ENCODE measurements at places on chromosomes 16 and 17.

DNA sequence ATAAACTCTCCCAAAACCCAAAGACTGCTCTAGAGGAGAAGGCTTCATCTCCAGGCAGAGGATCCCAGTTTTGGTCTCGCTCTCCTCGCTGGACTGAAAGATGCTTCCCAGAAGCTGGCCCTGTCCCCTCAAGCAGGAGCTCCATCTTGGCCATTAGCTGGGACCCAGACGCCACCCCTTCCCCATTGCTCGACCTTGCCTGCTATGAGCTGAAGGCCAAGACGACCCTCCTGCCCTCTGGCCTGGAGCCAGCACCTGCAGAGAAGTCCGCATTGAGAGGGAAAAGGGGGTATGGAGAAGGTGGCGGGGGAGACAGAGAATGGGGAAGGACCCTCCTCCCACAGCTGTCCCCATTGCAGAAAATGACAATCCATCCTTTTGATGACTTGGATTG lies 3.6 kb upstream of the RCVRN start:
- no peak for DNase-seq

DNA sequence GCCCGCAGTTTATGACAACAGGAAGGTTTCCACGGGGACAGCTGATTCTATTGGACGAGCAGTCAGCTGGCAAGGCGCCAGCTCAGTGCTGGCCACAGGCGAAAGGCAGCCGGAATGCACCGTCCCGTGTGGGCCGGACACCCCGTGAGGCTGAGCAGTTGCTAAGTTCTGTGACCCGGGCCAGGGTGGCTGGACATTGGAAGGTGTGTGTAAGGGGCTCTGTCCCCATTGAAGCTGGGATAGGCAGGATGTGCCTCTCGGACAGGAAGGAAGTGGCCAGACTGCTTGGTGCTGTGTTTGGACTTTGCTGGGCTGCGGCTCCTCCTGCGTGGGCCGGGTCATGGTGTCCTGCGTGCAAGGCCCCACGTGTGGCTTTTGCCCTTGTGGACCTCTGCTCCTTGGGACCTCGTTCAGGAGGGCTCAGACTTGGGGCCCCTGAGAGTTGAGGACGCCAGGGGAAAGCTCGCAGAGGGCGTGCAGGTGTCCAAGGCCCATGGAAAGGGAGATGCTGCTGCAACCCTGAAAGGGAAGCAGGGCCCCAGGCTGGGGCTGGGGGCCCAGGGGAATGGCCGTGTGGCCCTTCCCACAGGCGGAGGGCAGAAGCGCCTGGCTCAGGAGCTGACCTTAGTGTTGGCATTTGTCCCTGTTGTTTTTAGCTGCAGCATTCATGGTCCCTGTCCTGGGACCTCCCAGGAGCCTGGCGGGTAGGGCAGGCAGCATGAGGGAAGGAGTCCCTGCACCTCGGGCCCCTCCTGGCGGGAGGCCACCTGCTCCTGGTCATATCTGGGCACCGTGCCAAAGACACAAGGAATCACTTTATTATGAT lies 10.0 kb downstream of the BAIAP2 start:
- no peak for DNase-seq

- no peak for DNase-seq
These were observed 111.8 kb downstream of the N4BP1 start for GRCh38 chr16:48497932-48498768.

DNA sequence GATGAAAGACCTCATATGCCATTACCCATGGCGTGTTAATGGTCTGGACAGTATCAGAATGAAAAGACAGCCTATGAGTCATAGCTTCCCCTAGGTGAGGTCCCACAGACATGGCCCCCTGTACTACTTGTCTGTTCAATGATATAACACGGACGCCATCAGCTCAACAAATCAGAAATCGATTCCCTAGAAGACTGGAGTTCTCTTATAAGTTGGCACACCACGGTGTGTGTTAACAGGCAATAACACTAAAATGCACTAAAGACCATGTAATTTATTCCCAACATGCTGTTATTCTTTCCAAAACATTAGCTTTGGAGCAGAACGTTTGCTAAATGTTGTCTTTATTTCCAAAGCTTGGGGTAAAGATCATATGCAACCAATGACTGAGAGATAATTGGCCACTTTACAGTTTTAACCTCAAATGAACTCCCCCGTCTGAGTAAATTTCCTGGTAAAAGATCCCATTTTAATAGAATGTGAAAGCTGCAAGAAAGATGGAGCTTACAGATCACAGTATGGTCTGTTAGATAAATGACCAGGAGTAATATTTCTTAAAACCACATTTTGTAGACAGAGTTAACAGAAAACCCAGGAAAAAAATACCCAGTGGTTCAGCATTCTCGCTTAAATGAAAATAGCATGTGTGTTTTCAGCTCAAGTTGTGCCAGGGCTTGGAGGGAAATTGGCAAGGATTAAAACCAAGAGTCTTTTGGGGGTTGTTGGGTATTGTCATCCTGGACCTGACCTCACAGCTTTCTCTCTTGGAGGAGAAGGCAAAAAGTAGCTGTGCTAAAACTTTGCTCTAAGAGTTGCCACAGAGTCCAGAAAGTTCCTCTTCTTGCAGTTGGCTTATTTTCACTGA lies 65.9 kb downstream of the PCTP start:
- no peak for DNase-seq

- no peak for DNase-seq
These were observed 35.7 kb upstream of the GSG1L start for GRCh38 chr16:28098959-28099945.

DNA sequence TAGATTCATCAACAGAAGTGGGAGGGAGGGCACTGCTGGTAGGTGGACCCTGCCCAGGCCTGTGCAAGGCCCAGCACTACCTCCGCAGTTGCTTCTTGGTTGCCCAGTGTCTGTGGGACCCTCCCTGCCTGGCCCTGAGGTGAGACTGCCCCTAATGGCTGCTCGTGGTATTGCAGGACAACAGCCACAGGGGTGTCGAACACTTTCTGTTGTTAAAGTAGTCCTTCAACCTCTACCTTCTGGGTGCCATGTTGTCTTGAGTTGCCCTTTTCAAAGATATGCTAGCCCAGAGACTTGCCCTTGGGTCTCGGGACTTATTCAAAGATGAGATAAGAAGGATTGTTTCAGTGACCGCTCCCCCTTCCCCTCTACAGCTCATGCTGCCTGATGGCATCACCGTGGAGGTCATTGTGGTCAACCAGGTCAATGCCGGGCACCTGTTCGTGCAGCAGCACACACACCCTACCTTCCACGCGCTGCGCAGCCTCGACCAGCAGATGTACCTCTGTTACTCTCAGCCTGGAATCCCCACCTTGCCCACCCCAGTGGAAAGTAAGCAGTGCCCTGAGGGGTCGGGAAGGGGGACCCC lies 29.1 kb downstream of the AKAP1 start:
- peak; percentile 57 for DNase-seq

DNA sequence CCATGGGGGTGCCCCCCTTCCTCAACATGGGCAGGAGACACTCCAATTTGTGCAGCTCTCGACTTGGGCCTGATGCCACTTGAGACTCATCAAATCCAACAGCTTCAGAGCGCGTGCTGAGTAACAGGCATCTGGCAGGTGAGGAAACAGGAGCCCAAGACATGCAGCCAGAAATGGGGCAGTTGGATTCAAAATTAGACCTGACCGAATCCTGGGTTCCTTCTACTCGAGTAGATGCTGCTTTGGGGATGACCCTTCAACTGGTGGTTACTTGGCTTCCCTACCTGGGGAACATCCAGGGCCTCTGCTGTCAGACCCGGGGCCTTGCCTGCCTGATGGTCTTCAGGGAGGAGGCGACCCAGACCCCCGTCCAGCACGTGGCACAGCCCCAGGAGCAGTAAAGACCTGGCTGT lies 488 bp upstream of the NTN3 start:
- DNase-seq: peak; percentile 67

DNA sequence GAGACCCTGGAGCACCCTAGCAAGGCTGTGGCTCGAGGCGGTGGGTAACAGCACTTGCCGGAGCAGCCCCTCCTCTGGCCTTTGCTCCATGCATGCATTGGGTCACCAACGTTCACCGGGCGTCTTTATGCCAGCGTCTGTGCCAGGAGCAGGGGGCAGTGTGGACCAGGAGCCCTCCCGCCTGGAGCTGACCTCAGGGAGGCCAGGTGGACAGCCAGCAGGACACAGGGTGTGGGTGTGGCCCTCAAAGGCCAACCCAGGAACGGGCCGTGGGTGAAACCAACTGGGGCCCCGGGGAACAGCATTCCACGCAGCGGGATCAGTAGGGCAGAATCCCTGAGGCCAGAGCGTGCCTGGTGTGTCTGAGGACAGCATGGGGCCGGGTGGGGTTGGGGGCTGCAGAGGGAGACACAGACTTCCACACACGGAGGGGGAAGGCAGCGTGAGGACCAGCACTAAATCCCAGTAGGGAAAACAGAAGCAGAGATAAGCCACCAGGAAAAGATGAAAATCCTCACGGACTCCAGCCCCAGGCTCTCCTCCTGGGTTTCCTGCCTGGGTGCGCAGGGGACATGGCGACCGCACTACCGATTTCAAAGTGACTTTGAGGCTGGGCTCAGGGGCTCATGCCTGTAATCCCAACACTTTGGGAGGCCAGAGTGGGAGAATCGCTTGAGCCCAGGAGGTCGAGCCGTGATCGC lies 2.9 kb upstream of the CD7 start:
- DNase-seq: no peak

DNA sequence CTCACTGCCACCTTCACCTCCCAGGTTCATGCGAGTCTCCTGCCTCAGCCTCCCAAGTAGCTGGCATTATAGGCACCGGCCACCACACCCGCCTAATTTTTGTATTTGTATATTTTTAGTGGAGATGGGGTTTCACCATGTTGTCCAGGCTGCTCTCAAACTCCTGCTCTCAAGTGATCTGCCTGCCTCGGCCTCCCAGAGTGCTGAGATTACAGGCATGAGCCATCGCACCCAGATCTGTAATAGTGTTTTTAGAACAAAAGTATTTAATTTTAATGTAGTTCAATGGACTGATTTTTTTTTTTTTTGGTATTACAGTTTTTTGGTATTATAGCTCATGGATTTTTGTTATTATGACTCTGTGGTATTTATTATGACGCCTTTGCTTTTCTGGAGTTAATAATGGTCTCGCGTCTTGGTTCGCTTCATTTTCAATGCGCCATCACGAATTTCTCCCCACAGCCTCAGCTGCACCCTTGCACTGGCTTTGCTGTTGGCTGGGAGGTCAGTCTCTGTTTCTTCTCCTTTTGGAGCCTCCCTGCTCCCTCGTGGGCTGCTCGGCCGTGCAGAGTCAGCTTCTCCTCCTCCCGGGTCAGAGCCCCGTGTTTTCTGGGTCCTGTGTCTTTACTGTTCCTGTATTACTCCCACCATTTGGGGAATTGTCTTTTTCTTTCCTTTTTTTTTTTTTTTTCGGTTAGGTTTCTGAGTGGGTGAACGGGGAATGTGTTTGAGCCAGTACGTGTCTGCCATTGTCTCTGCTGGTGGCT lies 27.2 kb downstream of the BAIAP2 start:
- no peak for DNase-seq

GRCh38 chr17:11330826-11331225 lies 89.8 kb downstream of the SHISA6 start:
- DNase-seq: no peak

DNA sequence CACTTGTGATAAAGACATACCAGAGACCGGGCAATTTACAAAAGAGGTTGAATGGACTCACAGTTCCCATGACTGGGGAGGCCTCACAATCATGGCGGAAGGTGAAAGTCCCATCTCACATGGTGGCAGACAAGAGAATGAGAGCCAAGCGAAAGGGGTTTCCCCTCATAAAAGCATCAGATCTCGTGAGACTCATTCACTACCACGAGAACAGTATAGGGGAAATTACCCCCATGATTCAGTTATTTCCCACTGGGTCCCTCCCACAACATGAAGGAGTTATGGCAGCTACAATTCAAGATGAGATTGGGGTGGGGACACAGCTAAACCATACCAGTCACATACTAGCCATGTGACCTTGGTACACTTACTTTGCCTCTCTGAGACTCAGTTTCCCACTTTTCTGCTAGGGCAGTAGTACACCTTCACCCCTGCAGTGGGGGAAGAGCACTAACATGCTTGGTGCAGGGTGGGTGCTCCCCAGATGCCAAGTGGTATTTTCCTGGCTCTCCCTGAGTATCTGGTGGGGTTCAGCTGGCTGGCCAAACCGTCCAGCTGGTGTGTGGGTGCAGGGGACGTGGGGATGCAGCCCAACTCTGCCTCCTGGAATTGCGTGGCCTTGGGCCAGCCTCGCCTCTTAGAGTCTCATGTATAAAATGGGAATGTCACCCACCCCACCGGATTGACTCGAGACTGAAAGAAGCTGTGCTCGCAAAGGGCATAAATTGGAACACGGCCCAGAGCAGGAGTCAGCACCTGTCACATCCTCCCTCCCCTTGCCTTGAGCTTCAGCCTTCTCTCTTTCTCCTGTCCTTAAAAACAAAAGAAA lies 364.1 kb downstream of the CPPED1 start:
- DNase-seq: no peak

- DNase-seq: no peak
These were observed 22.5 kb upstream of the LYRM9 start for GRCh38 chr17:27915709-27916108.

DNA sequence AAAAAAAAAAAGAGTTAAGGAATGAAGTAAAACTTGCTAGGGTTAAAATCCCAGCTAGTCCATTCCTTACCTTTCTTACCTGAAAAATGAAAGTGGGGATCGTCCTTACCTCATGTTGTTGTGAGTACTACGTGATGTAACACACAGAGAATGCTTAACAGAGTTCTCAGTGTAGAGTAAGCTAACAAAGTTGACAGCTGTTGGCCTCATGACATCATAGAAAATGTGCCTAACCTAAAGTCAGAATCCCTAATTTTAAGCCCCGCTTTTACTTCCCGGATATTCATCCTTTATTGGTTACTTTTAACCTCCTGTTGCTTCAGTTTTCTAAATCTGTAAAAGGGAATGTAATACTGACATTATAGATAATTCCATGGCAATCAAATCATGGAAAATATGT lies 505.8 kb upstream of the HSBP1 start:
- no peak for DNase-seq

- DNase-seq: no peak
These were observed 74.0 kb upstream of the SIAH1 start for GRCh38 chr16:48459167-48459566.

DNA sequence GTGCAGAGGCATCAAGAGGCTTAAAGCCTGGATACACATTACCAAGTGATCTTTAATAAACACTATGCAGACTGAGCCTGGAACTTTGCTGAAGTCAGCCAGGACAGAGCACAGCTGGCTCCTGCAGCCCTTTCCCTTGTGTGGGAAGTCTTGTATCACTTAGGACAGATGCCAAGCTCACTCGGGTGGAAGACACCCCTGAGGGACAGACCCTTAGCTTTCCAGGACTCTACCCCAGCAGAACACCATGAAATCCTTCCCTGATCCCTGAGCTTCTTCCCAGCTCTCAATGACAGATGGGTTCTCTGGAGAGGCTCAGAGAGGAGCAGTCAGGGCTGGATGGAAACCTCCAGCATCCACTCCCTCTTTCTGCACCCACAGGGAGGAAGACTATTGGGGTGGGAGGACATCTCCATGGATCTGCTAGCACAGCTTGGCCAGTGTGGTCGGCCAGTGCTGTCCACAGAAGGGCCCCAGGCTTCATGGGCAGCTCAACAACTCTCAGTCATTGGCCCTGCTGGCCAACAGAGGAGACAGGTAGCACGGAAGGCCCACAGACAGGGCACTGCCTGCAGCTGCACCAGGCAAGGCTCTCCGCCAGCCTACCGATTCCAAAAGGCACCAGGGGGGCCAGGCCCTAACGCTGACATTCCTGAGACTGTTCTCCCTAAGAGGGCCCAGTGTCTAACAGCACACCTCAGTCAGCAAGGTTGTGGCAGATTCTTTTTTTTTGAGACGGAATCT lies 15.9 kb downstream of the RAB5C start:
- DNase-seq: no peak

GRCh38 chr17:39792526-39793221 lies 54.9 kb downstream of the GRB7 start:
- DNase-seq: peak; percentile 45

- no peak for DNase-seq
These were observed 38.9 kb upstream of the ATP2A3 start for GRCh38 chr17:4003131-4003500.

GRCh38 chr17:13031718-13032350 lies 14.0 kb upstream of the ELAC2 start:
- DNase-seq: peak; percentile 74
